ENCODE measurements at places on chromosomes 4 and X. TPM values are rescaled to one million over a fixed set of nuclear protein-coding genes. Genes with fewer than 3 reads are reported as not detected.

FATE1 gene
- not detected for total RNA-seq

VGLL1 gene
- not detected for total RNA-seq

HAND2 gene
- total RNA-seq: not detected

HDAC8 gene
- total RNA-seq: 46.8 TPM

BANK1 gene
- total RNA-seq: 1.7 TPM

BTK gene
- total RNA-seq: 7.2 TPM

USP17L15 gene
- not detected for total RNA-seq

- peaks cover 3% of the 10 kb centered on the region for H3K27me3 ChIP-seq
- H3K27ac ChIP-seq: no peak overlapping the region
These were observed 11.8 kb downstream of the DAPP1 start for GRCh38 chr4:99828477-99828876.

DNA sequence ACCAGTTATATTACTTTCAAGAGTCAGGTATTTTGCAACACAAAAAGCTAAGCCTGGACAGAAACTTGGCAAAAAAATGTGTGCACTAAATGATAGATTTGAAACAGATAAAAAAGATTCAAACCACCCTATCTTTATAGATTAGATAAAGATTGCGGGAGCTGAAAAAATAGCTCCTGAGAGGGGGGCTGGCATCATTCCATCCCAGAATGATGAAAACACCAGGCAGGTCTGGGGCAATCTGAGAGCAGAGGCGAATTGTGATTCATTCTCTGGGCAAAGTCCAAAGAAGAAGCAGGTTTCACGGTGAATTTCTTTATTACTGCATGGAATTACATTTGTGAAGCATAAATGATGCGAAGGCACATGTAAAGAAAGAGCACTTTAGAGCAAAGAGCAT lies 168.5 kb upstream of the DMD start:
- H3K27ac ChIP-seq: no peak overlapping the region
- no peaks in the 10 kb centered on the region for H3K27me3 ChIP-seq
- H3K4me3 ChIP-seq: no peak overlapping the region
- no peaks in the 10 kb centered on the region for H3K4me1 ChIP-seq
- peaks cover 6% of the 10 kb centered on the region for H3K36me3 ChIP-seq

- H3K36me3 ChIP-seq: no peaks in the 10 kb centered on the region
- H3K4me3 ChIP-seq: no peak overlapping the region
- no peak overlapping the region for H3K27ac ChIP-seq
- DNase-seq: no peak
- H3K27me3 ChIP-seq: no peaks in the 10 kb centered on the region
These were observed 21.1 kb upstream of the UVSSA start for GRCh38 chr4:1325681-1326635.

DNA sequence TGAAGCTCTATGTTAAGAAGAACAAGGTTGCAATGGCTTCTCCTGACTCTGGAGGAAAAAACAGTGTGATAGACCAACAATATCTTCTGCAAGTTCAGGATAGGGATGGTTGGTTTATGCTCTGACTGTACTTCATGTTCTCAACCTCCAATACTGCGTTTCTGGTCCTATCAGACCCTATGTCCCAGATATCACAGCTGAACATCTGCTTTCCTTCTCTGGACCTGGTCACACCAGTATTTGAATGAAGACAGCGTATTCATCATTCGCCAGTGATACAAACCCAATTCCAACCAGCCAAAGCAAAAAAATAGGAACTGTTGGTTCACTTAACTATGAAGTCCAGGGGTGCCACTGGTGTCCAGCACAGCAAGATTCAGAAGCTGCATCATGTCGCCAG lies 124.5 kb upstream of the KLF3 start:
- no peak for DNase-seq
- H3K27ac ChIP-seq: no peak overlapping the region
- H3K27me3 ChIP-seq: no peaks in the 10 kb centered on the region
- no peaks in the 10 kb centered on the region for H3K36me3 ChIP-seq
- no peaks in the 10 kb centered on the region for H3K4me1 ChIP-seq
- H3K4me3 ChIP-seq: no peak overlapping the region

- no peak overlapping the region for H3K27ac ChIP-seq
- H3K4me3 ChIP-seq: no peak overlapping the region
- no peaks in the 10 kb centered on the region for H3K36me3 ChIP-seq
- H3K27me3 ChIP-seq: no peaks in the 10 kb centered on the region
These were observed 3.2 kb downstream of the CABS1 start for GRCh38 chr4:70337886-70338420.

- peaks cover 9% of the 10 kb centered on the region for H3K36me3 ChIP-seq
- peaks cover 7% of the 10 kb centered on the region for H3K4me1 ChIP-seq
- peaks cover 7% of the 10 kb centered on the region for H3K27me3 ChIP-seq
These were observed 34.8 kb downstream of the ASMT start for GRCh38 chrX:1649621-1650020.

DNA sequence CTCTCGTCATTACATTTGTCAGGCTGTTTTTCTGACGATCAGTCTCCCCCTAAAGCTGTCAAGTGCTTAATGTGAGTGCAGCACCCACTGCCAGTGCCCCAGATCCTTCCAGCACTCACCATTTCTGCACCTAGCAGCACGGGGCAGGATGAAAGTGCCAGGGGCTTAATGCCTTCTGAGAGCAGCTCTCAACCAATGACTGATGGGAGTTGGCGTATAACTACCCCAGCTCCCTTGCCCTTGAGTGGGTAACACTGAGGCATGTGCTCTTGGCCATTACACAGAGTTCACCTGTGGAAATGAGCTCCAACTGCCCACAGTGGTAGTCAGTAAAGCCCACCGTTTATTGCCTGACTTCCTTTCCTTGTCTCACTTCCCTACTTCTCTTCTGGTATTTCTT lies 226.2 kb upstream of the BCOR start:
- peaks cover 8% of the 10 kb centered on the region for H3K36me3 ChIP-seq
- no peak overlapping the region for H3K27ac ChIP-seq
- no peaks in the 10 kb centered on the region for H3K27me3 ChIP-seq
- no peaks in the 10 kb centered on the region for H3K4me1 ChIP-seq

- peaks cover 13% of the 10 kb centered on the region for H3K27me3 ChIP-seq
- DNase-seq: no peak
- no peak overlapping the region for H3K4me3 ChIP-seq
- no peaks in the 10 kb centered on the region for H3K4me1 ChIP-seq
These were observed 169.8 kb upstream of the GALNT7 start for GRCh38 chr4:172998527-172999469.

DNA sequence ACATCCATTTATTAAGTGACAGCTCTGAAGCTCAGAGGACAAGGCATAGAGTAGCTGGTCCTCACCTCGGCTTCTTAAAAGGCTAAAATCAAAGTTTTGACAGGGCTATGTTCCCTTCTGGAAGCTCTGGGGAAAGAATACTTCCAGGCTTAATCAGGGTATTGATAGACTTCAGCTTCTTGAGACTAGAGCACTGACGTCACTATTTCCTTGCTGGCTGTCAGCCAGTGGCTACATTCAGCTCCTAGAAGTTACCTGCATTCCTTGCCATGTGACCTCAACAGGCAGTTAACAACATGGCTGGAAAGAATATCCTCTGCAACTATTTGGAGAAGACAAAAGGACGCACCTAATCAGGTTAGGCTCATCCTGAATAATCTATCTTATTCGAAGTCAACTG lies 1144.8 kb downstream of the ADGRL3 start:
- no peaks in the 10 kb centered on the region for H3K27me3 ChIP-seq
- H3K27ac ChIP-seq: no peak overlapping the region
- peaks cover 17% of the 10 kb centered on the region for H3K36me3 ChIP-seq
- no peaks in the 10 kb centered on the region for H3K4me1 ChIP-seq
- no peak overlapping the region for H3K4me3 ChIP-seq
- DNase-seq: no peak

DNA sequence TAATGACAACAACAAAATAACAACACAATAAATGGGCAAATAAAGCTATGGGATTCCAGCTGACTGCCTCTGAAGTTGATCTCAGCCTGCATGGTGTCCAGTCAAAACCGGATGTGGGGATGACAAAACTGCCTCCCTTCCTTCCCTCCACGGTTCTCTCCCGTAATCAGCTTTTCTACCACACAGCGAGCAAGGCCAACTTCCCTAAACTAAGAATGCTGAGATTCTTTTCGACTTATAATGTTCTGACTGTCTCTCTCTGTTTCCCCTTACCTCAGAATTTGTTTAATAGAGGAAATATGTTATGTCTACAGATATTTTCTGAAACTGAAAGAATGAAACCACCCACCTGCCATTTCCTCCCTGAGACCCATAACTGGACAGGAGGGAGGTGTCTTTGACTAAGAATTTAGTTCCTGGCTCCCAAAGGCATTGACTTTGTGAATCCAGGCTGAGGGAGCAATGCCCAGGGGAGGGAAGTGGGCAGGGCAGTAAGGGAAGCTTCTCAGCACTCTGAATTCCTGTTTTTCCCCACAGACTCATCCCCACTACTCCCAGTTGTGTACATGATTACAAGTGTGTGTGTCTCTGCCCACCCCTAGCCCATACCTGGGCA lies 1.0 kb upstream of the TLR1 start:
- no peaks in the 10 kb centered on the region for H3K27me3 ChIP-seq
- H3K27ac ChIP-seq: peak overlapping the region; percentile 96
- DNase-seq: no peak
- peaks cover 39% of the 10 kb centered on the region for H3K4me1 ChIP-seq
- peak overlapping the region; percentile 93 for H3K4me3 ChIP-seq

- H3K4me1 ChIP-seq: no peaks in the 10 kb centered on the region
- no peaks in the 10 kb centered on the region for H3K36me3 ChIP-seq
These were observed 65.8 kb downstream of the SCML2 start for GRCh38 chrX:18288716-18289115.

GRCh38 chr4:81625422-81626417 lies 154.0 kb upstream of the RASGEF1B start:
- no peaks in the 10 kb centered on the region for H3K36me3 ChIP-seq
- H3K27ac ChIP-seq: no peak overlapping the region
- DNase-seq: no peak
- no peaks in the 10 kb centered on the region for H3K27me3 ChIP-seq
- no peaks in the 10 kb centered on the region for H3K4me1 ChIP-seq
- H3K4me3 ChIP-seq: no peak overlapping the region

- H3K27ac ChIP-seq: no peak overlapping the region
- H3K4me3 ChIP-seq: no peak overlapping the region
- no peak for DNase-seq
- H3K4me1 ChIP-seq: no peaks in the 10 kb centered on the region
- H3K27me3 ChIP-seq: no peaks in the 10 kb centered on the region
- H3K36me3 ChIP-seq: no peaks in the 10 kb centered on the region
These were observed 600.5 kb downstream of the PCDH18 start for GRCh38 chr4:136931781-136932180.

- peaks cover 34% of the 10 kb centered on the region for H3K27me3 ChIP-seq
- no peak overlapping the region for H3K27ac ChIP-seq
- peaks cover 6% of the 10 kb centered on the region for H3K36me3 ChIP-seq
- H3K4me1 ChIP-seq: no peaks in the 10 kb centered on the region
- no peak overlapping the region for H3K4me3 ChIP-seq
- DNase-seq: peak; percentile 57
These were observed 1.8 kb downstream of the EPHA5 start for GRCh38 chr4:65668201-65669089.

DNA sequence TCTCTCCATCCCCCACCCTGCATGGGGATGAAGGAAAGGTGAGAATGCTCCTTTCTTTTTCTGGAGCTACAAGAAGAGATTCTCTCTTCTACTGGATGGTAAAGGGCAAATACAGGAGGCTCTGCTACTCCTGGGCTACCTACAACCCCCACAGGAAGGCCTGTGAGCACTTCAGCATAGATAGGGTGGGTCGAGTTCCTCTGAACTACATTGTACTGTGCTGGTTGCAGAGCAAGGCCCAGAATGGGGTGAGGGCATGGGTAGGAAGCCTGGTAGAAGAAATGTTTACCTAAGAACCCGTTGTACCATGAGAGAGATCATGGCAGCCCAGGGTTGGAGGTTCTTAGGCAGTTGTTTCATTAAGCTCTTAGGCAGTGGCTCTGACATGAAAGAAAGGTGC lies 510.4 kb downstream of the MID1IP1 start:
- H3K27ac ChIP-seq: no peak overlapping the region
- no peaks in the 10 kb centered on the region for H3K36me3 ChIP-seq
- H3K4me3 ChIP-seq: no peak overlapping the region
- H3K27me3 ChIP-seq: peaks cover 15% of the 10 kb centered on the region
- peaks cover 7% of the 10 kb centered on the region for H3K4me1 ChIP-seq

- H3K27me3 ChIP-seq: no peaks in the 10 kb centered on the region
- peaks cover 5% of the 10 kb centered on the region for H3K36me3 ChIP-seq
- no peak for DNase-seq
These were observed 28.0 kb upstream of the NDUFC1 start for GRCh38 chr4:139330283-139330682.

GRCh38 chrX:85111347-85111746 lies 107.7 kb downstream of the APOOL start:
- no peaks in the 10 kb centered on the region for H3K4me1 ChIP-seq
- no peaks in the 10 kb centered on the region for H3K36me3 ChIP-seq
- peaks cover 5% of the 10 kb centered on the region for H3K27me3 ChIP-seq
- no peak for DNase-seq
- H3K4me3 ChIP-seq: no peak overlapping the region
- H3K27ac ChIP-seq: no peak overlapping the region

GRCh38 chr4:1348014-1348513 lies 1.1 kb downstream of the UVSSA start:
- H3K27ac ChIP-seq: peak overlapping the region; percentile 88
- H3K36me3 ChIP-seq: no peaks in the 10 kb centered on the region
- peak overlapping the region; percentile 84 for H3K4me3 ChIP-seq
- no peaks in the 10 kb centered on the region for H3K27me3 ChIP-seq
- DNase-seq: no peak

- no peak overlapping the region for H3K4me3 ChIP-seq
- no peaks in the 10 kb centered on the region for H3K36me3 ChIP-seq
- H3K27ac ChIP-seq: no peak overlapping the region
- no peaks in the 10 kb centered on the region for H3K4me1 ChIP-seq
These were observed 30.2 kb upstream of the SYTL5 start for GRCh38 chrX:37976153-37976552.

DNA sequence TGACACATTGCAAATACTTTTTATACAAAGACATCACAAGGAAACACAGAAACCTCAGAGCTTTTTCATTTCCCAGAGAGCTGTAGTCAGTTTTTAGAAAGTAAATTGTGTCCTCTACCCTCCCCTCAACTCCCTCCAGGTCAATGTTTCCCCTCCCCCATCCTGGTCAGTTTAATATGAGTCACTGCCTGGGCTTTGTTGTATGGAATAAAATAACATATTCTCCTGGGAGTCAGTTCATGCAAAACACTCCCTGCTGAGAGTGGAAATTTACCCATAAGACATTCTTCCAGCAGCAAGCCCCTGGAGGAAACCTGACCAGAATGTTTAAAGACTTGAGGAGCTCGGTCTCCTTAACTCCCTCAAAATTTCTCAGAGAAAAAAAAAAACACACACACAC lies 270.1 kb upstream of the LDB2 start:
- no peak overlapping the region for H3K27ac ChIP-seq
- DNase-seq: no peak
- H3K4me3 ChIP-seq: no peak overlapping the region
- peaks cover 5% of the 10 kb centered on the region for H3K36me3 ChIP-seq
- no peaks in the 10 kb centered on the region for H3K27me3 ChIP-seq

Data from natural killer cell treated with Interleukin-12 subunit alpha and Interleukin-12 subunit beta and Interleukin-15 and Interleukin-18, amount 100 ng/mL, for 72 hours (primary cell).